DMS53 (cell line): ENCODE measurements at places on chromosomes 7 and 10.

- peak; percentile 10 for DNase-seq
Observed at GRCh38 chr10:126787201-126787600, 116.7 kb upstream of the C10orf90 start.

DNA sequence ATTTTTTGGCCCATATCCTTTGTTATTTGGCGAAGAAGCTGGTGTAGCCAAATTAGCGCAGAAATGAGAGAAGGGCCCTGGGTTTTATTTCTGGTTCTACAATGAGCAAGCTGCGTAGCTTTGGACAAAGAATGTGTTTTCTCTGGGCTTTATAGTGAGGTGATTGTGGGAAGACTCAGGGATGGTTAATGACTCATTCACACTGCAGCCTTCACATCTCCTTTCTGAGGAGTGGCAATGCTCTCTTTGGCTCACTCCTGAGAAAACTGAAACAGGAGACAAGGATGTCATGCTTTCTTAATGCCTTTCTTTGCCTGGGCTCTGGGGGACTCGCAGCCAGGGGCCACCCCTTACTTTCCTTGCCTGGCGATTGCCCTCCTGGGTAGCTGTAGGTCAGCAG, 271.0 kb upstream of the PODXL start:
- no peak for DNase-seq

GRCh38 chr7:34756025-34756437, 98.0 kb downstream of the NPSR1 start:
- DNase-seq, result peak; percentile 60

- DNase-seq, result peak; percentile 82
Observed at GRCh38 chr7:82810558-82811259, 352.0 kb downstream of the PCLO start.

DNA sequence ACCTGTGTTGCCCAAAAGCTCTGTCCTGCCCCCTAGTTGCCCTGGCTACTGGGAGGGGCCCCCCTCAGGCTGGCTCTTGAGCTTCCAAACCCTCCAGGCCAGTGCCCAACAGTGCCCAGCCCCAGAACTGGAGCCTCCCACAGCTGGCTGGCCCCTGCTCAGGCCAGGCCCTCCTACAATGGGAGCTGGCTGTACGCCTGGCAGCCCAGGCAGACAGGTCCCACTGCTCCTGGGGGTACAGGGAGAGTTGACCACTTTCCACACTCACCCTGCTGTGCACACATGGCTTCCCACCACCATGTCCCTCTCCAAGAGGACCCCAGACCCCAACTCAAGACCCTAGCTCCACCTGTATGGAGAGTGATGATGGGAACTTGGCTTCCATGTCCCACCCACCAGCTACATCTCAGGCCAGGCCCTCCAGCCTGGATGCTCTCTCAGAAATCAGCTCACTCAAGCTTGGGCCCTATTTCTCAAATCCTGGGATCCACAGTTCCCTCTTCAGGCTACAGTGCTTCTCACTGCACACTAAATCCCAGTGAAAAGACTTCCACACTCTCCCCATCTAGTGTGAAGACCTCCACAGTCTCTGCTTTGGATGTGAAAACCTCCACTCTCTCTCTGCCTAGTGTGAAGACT, 92.6 kb downstream of the OAT start:
- no peak for DNase-seq

DNA sequence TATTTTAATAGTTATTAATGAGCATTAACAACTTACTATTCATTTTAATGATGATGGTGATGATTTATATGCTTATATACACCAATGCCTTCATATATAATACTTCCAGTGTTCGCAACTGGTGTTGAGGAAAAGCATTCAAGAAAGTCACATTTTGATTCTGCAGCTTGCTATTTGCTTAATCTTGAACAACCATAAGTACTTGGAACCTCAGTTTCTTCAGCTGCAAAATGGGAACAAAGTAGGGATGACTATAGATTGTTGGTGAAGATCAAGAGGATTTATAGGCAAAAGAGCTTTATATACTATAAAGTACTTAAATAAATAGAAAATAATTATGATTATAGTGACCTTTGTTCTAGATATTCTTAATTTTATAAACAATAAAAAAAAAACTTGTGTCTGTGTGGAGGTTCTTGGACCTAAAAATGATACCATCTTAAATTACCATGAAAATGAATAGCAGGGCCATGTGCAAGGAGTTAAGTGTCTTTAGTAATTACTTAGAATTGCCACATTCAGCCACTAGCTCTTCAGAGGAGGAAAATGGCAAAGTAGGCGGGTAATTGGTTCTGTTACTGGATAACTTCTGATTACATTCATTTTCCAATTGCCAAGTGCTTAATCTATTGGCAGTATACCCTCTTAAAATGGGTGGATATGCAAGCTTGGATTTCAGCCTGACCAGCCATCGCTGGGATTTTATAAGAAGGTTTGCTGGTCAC, 4.5 kb downstream of the ARID5B start:
- DNase-seq, result no peak

DNA sequence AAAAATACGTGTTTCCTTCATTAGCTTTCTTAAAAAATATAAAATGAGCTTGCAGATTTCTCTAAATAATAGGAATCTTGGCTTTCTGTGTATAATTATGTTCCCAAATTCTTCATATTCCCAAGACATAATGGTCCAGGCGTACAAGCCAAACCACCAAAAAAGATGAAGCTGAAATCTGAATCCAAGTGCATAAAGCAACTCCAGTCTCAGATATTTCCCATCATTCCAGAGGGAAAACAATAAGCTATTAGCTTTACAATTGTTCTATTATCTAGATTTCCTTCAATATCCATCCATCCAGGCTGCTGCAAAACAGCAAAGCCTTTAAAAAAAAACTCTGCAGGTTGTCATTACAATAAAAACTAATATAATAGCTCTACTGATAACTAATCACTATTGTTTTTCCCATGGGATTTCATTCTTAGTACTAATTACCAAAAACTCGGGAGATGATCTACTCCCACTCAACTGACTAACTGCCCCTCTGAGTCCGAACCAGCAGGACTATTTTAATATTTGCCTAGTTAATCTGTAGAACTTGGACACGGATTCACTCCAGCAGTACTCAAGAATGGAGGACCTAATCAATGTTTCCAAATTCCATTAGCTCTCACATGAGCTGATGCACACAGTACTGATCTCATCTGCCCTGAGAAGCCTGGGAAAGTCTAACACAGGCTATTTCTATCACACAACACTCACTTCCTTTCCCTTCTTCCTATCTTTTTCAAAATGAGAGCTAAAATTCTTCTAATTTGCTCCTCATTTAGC, 108.9 kb upstream of the ASAH2 start:
- DNase-seq, result no peak

- DNase-seq, result no peak
Observed at GRCh38 chr7:139738101-139738489, 39.7 kb downstream of the HIPK2 start.

GRCh38 chr10:128263891-128264688, 137.9 kb upstream of the MKI67 start:
- peak; percentile 75 for DNase-seq

DNA sequence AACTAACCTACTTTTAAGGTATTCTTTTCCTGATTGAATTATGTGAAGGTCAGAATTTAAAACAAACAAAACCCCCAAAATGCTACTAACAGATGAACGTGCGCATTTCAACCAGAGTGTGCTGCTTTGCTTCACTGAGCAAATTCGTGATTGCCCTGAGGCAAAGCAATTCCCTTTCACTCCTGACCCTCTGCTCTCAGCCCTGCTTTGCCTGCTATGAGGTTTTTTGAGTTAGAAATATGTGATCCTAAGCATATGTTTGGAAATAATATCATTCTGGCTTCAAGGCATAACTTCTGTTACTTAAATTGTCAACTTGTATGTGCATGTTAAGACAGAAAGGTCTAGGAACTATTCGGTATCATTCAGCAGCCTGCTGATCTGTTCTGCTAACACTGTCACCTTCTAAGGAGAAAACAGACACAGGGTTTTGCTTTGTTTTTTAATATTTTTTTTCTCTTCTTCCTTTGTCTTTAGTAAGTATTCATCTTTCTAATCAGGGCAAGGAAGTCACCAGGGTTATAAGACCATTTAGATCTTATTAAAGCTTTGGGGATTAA, 124.2 kb downstream of the GNAT3 start:
- no peak for DNase-seq

- peak; percentile 59 for DNase-seq
Observed at GRCh38 chr10:128078136-128078969, 47.9 kb downstream of the MKI67 start.

- DNase-seq, result no peak
Observed at GRCh38 chr7:69751026-69751425, 152.8 kb downstream of the AUTS2 start.

GRCh38 chr7:90433221-90433620, 30.0 kb downstream of the CLDN12 start:
- DNase-seq, result no peak

DNA sequence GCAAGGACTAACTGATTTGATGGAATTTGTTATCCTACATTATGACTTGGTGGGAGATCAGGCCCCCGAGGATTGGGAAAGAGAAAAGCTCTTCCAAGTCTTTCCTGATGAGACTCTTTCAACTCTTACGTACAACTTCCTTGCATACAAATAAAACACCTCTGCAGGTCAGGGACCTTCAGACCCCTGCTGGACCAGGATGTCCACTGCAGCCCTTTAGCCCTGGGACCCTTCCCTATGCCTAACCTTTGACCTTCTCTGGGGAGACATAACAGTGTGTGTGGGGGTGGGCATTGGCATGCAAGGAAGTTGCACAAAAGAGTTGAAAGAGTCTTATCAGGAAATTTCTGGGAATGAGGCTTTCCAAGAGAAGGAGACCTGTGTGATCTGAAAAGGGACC, 859.4 kb downstream of the TYW1 start:
- DNase-seq, result no peak

DNA sequence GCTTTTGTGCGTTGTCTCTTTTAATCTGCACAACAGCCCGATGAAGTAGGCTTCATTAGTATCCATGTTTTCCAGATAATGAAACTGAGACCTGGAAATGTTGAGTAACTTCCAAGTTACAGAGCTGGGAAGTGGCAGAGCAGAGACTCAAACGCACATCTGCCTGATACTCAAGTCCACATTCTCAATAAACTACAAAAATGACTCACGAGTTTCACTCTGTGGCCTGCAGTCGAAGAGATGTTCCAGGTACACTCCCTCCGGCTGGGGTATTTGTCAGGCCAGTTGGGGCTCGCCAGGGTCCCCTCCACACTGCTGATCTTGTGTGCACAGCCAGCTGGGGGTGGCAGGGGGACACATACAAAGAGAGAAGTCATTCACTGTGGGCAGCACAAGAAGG, 17.7 kb upstream of the OPALIN start:
- DNase-seq, result no peak

DNA sequence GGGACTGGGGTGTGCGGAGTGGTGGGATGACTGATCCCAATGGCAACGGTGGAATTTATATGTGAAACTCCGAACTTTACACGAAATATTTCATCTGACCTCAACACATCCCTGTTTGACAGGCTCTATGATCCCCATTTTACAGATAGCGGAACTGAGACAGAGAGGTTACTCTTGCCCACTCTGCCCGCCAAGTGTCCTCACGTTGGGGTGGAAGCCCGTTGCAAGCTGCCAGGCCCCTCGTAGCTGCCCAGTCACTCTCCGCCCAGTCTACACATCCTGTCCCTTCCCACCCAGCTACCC, 397 bp upstream of the NFE2L3 start:
- no peak for DNase-seq

DNA sequence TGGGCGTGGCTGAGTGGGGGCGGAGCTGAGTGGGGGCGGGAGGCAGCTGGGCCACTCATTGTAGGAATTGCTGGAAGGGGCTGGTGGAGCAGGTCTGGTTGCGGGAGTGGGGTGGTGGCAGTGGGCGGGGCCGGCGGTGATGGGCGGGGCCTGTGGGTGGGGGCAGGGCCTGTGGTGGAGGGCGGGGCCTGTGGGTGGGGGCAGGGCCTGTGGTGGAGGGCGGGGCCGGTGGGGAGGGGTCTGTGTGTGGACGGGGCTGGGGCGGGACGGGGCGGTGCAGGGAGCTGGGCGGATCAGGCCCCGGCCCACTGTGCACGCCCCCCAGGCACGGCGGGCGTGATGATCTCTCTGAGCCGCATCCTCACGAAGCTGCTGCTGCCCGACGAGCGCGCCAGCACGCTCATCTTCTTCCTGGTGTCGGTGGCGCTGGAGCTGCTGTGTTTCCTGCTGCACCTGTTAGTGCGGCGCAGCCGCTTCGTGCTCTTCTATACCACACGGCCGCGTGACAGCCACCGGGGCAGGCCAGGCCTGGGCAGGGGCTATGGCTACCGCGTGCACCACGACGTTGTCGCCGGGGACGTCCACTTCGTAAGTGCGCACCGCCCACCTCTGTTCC, 14.0 kb downstream of the SLC29A4 start:
- DNase-seq, result no peak

DNA sequence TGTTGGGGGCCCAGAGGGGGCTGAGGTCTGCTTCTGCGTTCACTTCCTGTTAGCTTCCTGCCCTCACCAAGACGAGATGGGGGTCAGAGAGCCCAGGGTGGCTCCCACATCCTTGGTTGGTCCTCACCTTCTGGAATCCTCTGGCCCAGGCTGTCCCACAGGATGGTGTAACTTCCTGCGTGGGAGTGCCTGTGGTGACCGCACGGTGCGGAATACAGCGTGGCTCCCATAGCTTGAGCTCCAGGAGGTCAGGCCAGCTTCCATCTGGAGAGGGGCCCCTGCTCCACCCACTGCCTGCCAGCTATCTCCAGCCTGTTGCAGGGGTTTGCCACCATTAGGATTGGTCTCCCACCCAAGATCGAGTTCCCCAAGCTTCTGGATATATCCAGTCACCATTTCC, 681.2 kb upstream of the FOXK1 start:
- no peak for DNase-seq

- DNase-seq, result peak; percentile 69
Observed at GRCh38 chr7:82017334-82017943, 247.6 kb upstream of the HGF start.

DNA sequence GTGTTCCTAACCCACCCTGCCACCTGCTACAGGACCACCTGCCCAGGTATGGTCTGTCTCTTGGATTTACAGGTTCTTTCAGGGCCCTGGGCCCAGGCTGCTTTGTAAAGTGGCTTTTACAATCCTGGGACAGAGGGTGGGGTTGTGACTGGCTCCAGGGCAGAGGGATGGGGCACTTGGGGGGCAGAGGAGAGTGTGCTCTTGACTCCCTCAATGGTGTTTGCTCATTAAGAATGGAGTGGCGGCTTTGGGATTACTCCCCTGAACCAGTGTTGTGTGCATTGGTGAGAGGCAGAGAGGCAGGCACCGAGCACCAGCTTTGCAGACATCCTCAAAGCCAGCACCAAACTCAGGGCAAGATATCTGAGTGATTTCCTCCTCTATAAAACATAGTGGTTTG, 43.5 kb downstream of the VWA2 start:
- no peak for DNase-seq

DNA sequence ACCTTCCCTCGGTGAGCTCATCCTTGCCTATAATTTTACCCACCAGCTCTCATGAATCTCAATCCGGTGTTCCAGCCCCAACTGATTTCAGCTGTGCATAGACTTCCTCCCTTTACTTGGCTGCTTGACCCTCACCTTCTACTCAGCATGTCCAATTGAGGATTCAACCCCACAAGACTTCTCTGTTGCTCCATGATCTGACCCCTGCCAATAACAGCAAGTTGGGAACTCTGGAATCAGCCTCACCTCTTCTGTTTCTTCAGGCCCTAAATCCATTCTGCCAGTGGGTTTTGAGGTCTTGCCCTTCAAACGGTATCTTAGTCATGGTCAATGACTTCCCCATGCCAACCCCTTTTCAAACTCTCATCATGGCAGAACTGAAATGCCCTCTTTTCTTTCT, 390.4 kb downstream of the CALN1 start:
- no peak for DNase-seq

- DNase-seq, result no peak
Observed at GRCh38 chr10:12502526-12503274, 153.4 kb downstream of the CAMK1D start.

GRCh38 chr10:29470843-29471543, 163.8 kb downstream of the SVIL start:
- DNase-seq, result no peak
